ENCODE measurements at places on chromosomes 2 and 18.
A peak's percentile ranks its signal among the peaks of the same experiment; 100 is the strongest.

DNA sequence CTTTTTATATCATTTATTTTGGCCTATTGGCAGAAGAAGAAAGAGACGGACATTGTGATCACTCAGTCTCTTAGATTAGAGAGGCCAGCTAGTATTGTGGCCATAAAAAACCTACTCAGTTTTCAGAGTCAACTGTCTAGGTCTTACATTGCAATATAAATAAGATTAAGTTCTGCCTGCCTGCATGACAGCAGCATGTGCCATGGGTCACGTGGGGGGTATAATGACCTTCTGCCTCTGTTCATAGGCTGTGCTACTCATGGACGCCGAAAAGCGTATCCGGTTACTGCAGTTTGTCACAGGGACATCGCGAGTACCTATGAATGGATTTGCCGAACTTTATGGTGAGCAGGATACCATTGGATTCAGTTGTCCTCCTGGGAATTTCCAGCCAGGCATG is 238.5 kb downstream of the ALPK2 start:
- DNase-seq: no peak

GRCh38 chr2:60882971-60883753 is 1.8 kb downstream of the REL start:
- DNase-seq: peak; percentile 91

DNA sequence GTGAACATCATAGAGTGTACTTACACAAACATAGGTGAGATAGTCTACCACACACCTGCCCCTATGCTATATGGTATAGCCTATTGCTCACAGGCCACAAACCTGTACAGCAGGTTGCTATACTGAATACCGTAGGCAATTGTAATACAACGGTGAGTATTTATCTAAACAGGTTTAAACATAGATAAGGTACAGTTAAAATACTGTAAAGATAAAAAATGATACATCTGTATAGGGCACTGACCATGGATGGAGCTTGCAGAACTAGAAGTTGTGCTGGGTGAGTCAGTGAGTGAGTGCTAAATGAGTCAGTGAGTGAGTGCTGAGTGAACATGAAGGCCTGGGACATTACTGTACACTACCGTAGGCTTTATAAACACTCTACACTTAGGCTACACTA is 267.0 kb upstream of the HS6ST1 start:
- DNase-seq: no peak

DNA sequence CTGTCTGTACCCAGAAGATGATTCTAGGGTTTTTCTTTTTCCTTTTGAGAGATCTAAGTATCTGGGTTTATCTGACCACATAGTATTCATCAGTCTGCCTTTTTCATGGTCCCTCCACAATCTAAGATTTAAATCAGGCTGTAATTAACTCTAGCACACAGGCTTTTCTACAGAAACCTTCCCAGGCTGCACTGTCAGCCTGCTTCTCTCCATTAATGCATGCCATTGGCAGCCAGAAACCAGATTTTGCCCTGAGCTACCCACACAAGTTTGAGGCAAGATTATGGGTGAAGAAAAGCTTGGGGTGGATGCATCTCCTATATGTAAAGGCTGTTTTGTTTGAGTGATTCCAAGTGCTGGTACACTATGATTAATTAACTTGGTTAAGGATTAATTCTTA is 45.7 kb upstream of the EML4 start:
- DNase-seq: no peak

GRCh38 chr2:54503192-54503591 is 47.1 kb downstream of the SPTBN1 start:
- no peak for DNase-seq
